ENCODE measurements at places on chromosomes 3 and 15.
A peak's percentile ranks its signal among the peaks of the same experiment; 100 is the strongest.

GRCh38 chr15:90320062-90320884, 31.8 kb upstream of the ZNF774 start:
- peak; percentile 90 for DNase-seq

GRCh38 chr3:14518893-14519292, 21.2 kb downstream of the GRIP2 start:
- DNase-seq, result no peak

DNA sequence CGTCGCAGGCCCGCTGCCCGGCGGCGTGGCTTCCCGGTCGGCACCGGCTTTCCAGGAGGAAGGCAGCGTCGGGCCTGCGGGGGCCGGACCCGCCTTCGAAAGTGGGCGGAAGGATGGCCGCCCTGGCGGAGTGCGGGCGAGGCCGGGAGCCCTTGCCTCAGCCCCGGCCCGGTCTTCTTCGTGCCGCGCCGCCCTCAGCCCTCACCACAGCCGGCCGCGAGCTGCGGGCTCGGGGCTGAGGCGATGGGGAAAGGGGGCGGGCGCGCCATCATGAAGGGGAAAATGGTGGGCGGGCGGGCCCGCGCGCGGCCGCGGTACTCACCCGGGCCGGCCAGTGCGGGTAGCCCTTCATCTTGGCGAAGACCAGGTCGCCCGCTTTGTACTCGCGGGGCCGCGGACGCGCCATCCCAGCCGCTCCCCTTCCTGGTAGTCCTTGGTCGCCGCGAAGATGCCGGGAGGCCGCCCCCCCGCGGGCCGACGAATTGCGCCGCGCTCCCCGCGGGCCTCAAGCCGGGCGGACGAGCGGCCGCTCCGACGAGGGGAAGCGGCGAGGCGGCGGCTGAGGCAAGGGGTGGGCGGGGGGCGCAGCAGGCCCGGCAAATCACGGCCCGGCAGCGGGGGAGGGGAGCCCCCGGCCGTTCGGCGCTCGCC, 489 bp downstream of the HDGFL3 start:
- DNase-seq, result no peak

DNA sequence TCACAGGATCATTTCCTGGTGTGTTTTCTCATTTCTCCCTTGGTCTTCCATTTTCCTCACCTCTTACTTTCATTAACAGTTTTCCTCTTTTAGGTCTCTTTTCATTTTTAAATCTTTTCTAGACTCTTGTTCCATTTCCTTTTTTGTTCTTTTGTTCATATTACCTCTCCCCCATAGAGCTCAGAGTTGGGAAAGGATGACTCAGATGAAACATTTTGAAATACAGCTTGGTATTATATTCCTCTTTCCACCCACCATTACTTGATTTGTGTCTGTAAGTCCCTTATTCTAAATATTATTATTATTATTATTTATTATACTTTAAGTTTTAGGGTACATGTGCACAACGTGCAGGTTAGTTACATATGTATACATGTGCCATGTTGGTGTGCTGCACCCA, 153.1 kb downstream of the VGLL3 start:
- no peak for DNase-seq

GRCh38 chr3:106440672-106441071, 571.9 kb upstream of the CBLB start:
- DNase-seq, result no peak

- DNase-seq, result no peak
These were observed 166.1 kb downstream of the SSR3 start for GRCh38 chr3:156388497-156389448.

- DNase-seq, result no peak
These were observed 51.9 kb downstream of the HOMER2 start for GRCh38 chr15:82900511-82901060.

GRCh38 chr15:71781179-71781964, 29.0 kb upstream of the NR2E3 start:
- no peak for DNase-seq

- no peak for DNase-seq
These were observed 8.9 kb downstream of the DNAJC19 start for GRCh38 chr3:180980611-180981010.

DNA sequence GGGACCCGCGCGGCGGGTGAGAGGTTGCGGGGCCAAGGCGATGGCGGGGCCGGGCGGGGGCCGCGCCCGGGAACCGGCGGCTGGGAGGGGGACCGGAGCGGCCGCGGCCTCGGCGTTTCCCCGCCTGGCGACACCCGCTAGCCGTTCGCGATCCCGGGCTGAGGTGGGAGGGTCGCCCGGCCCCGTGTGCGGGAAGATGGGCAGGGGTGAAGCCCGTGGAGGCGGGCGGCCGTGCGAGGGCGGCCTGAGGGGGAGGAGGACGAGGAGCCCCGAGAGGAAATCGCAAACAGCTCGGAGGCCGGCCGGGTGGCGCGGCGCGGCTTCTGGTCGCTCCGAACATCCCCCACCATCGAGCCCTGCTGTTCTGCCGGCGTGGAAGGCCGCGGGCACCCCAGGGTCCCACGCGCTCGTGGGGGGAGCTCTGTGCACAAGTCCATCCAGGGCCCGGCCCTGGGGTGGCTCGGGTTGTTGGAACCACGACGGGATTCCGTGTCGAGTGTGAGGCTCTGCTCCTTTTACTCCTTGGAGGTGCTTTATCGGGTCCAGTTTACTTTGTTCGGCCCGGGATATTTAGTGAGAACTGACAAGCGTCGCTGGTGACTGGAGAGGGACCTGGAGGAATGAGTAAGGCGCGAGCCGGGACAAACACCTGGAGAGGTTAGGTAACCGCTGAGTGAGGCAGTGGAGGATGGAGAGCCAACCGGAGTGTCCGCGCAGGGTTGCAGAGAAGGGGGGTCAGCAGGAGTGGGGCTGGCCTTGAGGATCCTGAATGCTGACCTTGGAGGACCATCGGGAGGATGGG, 728 bp downstream of the CRTC3 start:
- DNase-seq, result peak; percentile 68

DNA sequence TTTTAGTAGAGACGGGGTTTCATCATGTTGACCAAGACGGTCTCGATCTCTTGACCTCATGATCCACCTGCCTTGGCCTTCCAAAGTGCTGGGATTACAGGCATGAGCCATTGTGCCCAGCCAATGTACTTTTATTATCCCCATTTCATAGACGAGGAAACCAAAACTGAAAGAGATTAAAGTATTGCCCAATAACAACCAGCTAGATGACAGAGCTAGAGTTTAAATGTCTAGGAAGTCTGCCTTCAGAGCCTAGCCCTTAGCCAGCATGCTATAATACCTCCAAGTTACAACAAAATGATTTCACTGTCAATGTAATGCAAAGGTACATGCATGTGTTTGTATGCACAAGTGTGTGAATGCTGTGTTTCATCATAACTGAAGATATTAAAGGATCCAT, 389.4 kb upstream of the RBMS3 start:
- DNase-seq, result no peak

DNA sequence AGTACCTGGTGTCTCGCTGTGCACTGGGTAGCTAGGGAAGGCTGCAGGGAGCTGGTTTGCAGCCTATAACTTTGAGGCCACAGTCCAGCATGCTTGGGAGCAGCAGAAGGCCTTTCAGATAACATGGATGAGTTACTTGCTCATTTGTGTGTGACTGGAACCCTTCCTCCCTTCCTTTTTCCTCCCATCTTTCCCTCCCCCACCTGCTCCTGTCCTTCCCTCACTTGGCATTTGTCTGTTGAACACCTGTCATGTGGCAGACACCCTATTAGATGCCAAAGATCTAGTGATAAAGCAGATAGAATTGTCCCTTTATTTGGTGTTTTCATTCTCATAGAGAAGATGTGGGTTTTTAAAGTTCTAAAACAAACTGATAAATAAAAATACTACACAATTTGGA, 71.6 kb downstream of the LRTM1 start:
- no peak for DNase-seq

DNA sequence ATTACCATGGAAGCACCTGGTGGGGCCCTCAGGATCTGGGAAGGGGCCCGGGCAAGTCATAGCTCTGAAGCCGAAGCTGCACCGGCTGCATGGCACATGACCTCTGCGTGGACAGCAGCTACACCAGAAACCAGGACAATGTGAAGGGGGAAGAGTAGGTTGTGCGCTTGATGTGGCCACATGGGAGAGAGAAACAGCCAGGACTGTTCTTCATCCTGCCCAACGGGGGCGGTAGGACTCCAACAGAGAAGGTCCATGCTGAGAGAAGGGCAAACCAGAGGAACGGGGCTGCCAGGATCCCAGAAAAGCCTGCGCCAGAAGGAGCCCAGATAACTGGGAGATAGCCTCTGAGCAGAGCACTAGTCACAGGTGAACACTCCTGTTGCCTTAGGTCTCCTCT, 54.9 kb upstream of the PRR20G start:
- DNase-seq, result no peak

- no peak for DNase-seq
These were observed 16.2 kb upstream of the BAHD1 start for GRCh38 chr15:40424483-40425115.

- no peak for DNase-seq
These were observed 70.7 kb upstream of the UBE2E1 start for GRCh38 chr3:23735062-23735461.

- DNase-seq, result peak; percentile 72
These were observed 476.0 kb upstream of the TBL1XR1 start for GRCh38 chr3:177673112-177673914.

DNA sequence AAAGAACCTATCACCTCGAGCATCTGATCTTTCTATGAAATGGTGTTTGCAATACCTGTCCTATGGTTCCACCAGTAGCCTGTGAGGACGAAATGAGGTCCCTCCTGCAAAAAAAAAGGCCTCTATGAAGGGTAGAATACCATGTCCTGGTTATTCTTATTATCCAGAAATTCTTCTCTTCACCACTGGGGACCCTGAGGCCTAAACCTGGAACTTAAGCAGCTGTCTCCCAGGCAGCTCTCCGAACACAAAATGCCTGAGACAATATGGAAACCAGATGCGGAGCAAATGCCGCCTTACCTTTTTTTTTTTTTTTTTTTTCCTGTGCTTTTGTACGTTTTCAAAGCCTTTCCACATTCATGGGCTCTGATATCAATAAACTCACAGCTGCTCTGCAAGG, 62.1 kb upstream of the WNT5A start:
- no peak for DNase-seq

DNA sequence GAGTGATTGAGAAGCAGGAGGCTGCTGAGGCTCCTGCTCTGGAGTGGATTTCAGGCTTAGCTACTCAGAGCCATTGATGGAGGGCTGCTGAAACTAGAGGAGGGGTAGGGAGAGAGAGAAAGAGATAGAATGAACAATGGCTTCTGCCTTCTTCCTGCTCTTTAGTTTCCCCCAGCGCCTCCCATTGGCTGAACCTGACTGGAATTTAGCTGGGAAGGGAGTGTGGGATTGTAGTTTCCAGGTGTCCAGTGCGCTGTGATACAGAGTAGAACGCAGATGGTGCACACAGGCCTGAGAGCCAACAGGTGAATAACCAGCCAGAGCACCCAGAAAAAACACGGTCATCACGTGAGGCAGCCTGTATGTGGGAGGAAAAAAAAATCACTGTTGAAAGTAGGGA, 140.1 kb downstream of the IL20RB start:
- no peak for DNase-seq

- DNase-seq, result no peak
These were observed 138.2 kb downstream of the EPHA3 start for GRCh38 chr3:89245612-89246011.

- DNase-seq, result peak; percentile 96
These were observed 40.9 kb upstream of the SMAD3 start for GRCh38 chr15:67024314-67024997.

GRCh38 chr3:44329946-44330345, 8.6 kb upstream of the TCAIM start:
- DNase-seq, result no peak

- DNase-seq, result peak; percentile 77
These were observed 16.2 kb downstream of the SLC6A6 start for GRCh38 chr3:14418296-14419250.

DNA sequence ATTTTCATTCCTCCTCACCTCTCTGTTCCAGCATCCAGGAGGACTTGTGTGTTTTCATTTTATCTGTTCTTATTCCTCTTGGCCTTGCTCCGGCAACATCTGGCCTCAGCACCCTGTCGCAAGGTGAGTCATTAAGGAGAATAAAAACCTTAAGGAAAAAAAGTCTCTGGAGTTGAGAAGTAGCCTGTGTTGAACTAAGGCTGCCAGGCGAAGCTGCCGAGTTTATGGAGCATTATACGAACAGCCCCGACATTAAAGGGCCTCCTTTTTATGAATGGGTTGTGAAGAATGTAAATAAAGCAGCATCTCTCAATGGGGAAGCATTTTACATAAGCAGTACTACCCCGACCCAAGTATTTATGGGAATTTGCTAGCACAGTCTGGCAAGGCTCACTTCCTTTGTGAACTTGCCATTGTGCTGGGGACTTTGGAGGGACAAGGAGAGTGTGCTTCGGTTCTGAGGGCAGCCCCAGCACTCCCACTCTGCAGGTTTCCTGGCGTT, 4.7 kb downstream of the BAHD1 start:
- DNase-seq, result no peak

DNA sequence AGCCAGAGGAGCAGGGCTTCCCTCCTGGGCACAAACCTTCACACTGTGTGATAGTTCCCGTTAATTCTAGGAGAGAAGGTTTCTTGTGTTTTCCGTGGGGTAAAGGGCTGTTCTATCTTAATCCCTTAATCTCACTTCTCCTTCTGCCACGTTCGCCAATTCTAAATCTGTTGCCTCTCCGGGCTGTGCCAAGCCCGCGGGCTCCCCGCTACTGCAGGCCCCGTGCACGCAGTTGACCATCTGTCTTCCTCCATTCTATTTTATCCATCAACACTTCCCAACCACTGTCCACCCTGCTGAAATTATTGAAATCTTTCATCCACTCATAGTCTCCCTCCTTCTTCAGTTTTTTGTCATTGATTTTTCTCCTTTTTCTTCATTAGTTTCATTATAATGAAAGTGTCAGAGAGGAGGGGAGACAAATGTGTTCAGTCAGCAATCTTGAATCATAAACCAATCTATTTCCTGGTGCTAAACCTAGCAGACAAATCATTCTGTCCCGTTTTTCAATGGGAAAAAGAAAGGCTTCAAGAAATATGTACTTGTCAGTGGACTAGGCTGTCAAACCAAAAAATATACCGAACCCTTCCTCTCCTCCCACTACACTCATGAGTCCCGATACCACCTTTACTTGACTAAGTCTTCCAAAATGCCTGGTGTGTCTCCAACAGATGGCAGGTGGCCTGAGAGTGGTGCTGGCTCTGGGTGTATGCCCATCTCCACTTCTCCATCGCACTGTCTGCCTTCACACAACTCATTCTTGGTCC, 39.6 kb downstream of the SLCO2A1 start:
- DNase-seq, result no peak

DNA sequence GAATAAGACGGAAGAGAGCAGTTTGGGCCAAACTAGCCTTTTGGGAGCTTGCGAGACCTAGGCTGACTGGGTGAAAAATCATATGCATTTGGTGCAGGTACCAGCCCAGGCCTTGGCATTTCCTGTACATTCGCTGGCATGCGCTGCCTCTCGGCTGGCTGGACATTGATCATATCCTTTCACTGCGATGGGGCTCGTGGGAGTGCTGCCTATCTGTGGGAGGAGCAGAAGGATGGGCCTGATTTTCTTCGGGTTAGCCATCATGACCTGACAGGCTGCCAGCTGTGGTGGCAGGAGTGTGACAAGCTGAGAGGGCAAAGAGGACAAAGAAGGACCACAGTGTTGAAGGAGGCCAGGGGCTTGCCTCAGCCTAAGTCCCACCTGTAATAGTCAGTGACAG, 14.3 kb downstream of the CGNL1 start:
- no peak for DNase-seq
